ENCODE measurements at places on chromosomes 6 and 20. TPM values are rescaled to one million over a fixed set of nuclear protein-coding genes. Genes with fewer than 3 reads are reported as not detected.

ALDH5A1 gene
- total RNA-seq: 0.49 TPM

BCAS1 gene
- total RNA-seq: not detected

LAMA5 gene
- 72.9 TPM for total RNA-seq

LY6G5C gene
- 1.8 TPM for total RNA-seq

LGSN gene
- not detected for total RNA-seq

BTN2A1 gene
- total RNA-seq: 7.8 TPM

DLL1 gene
- total RNA-seq: 2.2 TPM

ACSS1 gene
- total RNA-seq: 24.8 TPM

HSPA12B gene
- total RNA-seq: 11.1 TPM

CPXM1 gene
- 0.38 TPM for total RNA-seq

ZNF165 gene
- total RNA-seq: 0.16 TPM

SRMS gene
- total RNA-seq: not detected

GSTA2 gene
- not detected for total RNA-seq

FAM162B gene
- 0.16 TPM for total RNA-seq

PRICKLE4 gene
- total RNA-seq: 2.3 TPM

SLC35F1 gene
- total RNA-seq: not detected

PTCRA gene
- total RNA-seq: not detected

All from bladder microvascular endothelial cell (primary cell).